ENCODE measurements at places on chromosomes 2 and 18.

DNA sequence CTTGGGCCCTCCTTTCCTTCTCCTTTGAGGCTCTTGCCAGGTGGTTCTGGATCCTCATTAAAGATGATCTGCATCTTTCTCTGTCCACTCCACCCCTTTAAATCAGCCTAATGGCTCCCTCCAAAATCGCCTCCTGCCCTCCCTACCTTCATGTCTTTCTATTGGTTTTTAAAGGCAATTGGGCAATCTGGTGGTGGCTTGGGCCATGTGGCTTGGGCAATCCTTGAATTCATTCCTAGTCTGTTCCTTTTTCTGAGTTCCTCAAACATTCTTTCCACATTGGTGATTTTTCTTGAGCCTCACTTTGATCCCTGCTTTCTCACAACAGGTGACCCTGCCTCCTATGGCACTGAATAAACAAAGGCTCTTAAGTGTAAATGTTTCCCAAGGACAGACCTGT, 266.2 kb upstream of the REV1 start:
- no peak for DNase-seq

DNA sequence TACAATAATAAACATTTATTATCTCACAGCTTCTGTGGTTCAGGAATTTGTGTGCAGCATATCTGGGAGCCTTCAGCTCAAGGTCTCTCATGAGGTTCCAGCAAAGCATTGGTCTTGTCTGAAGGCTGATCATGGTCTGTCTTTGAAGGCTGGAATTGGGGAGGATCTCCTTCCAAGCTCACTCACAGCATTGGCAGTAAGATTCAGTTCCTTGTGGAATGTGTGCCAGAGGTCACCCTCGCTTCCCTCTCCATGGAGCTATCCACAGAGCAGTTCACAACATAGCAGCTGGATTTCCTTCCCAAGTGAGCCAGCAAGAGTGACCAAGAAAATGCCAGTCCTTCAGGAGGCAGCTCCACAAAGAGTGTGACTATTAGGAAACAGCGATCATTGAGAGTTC, 202.2 kb upstream of the ST6GAL2 start:
- DNase-seq, result no peak

GRCh38 chr18:3121259-3121658, 98.5 kb downstream of the MYOM1 start:
- no peak for DNase-seq

DNA sequence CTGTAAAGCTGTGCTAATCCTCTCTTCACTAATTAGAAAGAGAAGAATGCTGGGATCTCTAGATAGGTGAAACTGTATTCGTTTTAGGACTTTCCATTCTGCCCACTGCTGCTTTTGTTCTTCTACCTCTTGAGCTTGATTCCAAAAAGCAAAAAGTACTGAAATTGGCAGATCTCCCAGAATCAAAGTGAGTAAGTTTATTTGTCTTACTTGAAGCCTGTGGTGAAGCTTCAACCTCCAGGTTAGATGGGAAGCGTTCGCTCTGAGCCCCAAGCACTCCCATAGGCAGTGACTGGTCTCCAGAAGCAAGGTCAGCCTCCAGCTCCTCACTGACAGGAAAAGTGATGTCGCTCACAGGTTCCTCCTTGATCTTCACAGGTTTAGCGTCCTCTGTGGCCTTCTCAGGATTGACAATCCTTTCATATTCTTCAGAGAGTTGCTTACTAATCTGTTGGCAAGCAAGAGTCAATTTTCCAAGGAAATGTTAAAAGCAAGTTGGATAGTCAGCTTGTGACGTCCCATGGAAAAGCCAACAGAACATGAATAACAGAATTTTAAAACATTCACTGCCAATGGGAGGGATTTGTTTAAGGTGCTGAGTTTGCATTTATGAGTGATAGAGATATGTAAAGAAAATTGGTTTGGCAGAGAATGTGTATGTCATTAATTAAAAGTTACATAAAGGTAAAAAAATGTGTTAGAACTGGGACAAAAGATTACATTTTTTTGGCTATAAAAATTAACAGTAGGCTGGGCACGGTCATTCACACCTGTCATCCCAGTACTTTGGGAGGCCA, 8.1 kb downstream of the SUPT7L start:
- DNase-seq, result no peak

DNA sequence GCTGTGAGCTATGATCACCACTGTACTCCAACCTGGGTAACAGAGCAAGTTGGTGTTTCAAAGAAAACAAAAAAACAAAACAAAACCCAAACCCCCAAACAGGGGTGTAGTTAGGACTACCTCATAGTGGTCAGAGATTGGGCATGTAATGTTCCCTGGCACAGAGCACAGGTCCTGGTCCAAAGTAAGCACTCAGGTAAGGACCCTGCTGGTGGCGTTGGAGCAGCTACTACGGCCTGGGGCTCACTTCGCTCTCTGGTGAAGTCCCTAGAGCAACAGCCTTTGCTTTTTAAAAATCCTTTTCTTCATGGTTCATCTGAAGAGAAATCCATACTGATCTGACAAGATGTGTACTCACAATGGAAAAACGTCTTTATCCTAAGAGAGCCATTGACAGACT, 130.4 kb downstream of the ZNF236 start:
- DNase-seq, result no peak

DNA sequence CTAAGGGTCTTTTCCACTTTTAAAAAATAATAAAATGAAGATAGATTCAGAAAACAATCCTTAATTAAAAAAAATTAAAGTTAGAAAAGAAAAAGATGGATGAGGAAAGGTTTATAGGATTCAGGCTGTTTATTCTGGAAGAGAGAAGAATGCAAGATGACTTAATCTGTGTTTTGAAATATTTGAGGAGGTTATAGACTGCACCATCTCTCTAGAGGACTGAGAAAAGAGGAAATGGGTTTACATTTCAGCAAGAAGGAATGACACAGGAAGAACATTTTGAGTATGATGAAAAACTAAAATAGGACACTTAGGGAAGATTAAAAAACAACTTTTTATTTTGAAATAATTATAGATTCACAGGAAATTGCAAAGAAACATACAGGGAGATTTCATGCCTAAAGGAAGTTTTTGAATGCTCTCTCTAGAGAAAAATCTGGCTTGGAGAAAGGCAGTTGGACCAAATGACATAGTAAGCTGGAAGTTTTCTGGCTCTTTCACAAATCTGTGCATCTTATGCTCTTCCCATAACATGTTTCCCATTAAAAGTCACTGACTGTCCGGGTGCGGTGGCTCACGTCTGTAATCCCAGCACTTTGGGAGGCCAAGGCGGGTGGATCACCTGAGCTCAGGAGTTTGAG, 75.0 kb downstream of the CERS6 start:
- no peak for DNase-seq

DNA sequence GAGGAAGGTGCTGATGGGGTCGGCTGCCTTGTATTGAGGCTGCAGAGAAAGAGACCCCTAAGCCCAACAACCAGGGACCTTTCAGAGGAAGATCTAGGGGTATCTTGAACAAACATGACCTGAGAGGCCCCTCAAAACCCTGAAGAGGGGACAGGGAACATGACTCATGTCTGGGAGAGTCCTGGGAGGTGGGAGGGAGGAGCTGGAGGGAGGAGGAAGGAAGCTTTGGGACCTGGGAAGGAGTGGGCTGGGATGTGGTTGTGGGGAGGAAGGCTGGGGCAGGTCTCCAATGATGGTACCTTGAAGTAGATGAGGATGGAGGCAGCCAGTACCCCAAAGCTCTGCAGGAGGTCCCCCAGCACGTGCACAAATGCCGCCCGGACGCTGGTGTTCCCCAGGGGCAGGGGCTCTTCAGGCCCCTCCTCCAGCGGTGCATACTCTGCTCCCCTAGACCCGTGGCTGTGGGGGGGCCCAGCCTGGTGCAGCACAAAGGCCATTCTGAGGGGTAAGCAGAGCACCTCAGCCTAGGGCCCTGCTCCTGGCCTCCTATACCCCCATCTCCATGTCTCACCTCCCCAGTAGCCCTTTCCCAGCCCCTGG, 5.9 kb downstream of the SLC30A3 start:
- no peak for DNase-seq

- no peak for DNase-seq
Measured at GRCh38 chr2:11357428-11357972, 13.1 kb upstream of the ROCK2 start.

GRCh38 chr2:120707816-120708215, 27.9 kb upstream of the GLI2 start:
- no peak for DNase-seq

GRCh38 chr2:1373830-1374229, 39.4 kb upstream of the TPO start:
- no peak for DNase-seq

DNA sequence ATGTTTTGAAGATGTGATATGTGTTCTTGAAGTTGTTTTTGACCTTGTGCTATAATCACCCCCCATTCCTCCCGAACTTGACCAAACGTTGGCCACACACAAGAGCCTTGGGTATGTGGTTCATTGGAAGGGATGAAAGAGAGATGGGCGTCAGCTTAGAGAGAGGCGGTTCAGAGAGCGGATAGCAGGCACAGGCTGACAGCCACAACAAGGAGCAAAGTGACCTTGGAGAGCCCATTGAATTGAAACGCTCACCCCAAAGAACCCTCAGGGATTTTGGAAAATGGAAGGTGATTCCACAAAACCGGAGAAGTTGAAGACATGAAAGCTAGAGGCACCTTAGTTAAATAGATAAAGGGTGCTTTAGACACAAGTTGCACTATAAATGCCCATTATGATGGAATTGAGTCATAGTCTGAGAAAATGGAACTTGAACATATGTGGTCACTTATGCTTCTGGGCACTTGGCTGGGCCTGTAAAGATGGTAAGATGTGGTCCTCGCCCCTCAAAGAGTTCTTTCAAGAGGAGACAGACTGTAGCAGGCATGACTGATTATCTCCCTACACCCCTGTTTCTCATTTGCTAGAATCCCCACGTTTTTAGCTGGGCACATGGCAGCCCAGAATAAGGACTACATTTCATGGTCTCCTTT, 188.5 kb upstream of the HAAO start:
- no peak for DNase-seq

GRCh38 chr2:203344667-203345066, 16.5 kb downstream of the ABI2 start:
- DNase-seq, result no peak

GRCh38 chr18:6876641-6877041, 147.1 kb downstream of the ARHGAP28 start:
- no peak for DNase-seq

GRCh38 chr2:26613241-26614215, 27.6 kb downstream of the CIB4 start:
- DNase-seq, result no peak

- DNase-seq, result no peak
Measured at GRCh38 chr2:53527056-53527455, 240.5 kb upstream of the CHAC2 start.

- no peak for DNase-seq
Measured at GRCh38 chr2:239275847-239276831, 124.7 kb downstream of the HDAC4 start.

- DNase-seq, result no peak
Measured at GRCh38 chr2:59301466-59302402, 1060.6 kb upstream of the FANCL start.

DNA sequence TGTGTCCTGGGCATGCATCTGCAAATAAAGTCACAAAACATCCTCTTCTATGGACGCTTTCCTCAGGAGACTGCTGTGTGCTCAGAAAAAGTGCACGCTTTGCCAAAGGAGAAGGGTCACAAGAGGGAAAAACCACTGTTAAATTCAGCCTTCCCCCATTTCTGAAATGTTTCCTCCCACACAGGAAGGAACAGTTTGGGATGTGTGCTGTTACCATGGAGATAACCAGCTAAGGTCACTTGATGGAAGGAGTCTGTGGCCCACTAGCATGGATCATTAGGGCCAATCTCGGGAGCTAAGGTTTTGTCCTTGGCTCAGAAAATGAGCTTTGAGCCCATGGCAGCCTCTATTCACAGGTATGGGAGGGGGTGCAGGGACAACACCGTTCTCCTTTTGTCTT, 5.6 kb downstream of the KCNE4 start:
- DNase-seq, result no peak

- DNase-seq, result no peak
Measured at GRCh38 chr2:15809404-15809803, 130.9 kb upstream of the MYCN start.

- DNase-seq, result no peak
Measured at GRCh38 chr2:190812506-190813294, 67.9 kb upstream of the GLS start.

DNA sequence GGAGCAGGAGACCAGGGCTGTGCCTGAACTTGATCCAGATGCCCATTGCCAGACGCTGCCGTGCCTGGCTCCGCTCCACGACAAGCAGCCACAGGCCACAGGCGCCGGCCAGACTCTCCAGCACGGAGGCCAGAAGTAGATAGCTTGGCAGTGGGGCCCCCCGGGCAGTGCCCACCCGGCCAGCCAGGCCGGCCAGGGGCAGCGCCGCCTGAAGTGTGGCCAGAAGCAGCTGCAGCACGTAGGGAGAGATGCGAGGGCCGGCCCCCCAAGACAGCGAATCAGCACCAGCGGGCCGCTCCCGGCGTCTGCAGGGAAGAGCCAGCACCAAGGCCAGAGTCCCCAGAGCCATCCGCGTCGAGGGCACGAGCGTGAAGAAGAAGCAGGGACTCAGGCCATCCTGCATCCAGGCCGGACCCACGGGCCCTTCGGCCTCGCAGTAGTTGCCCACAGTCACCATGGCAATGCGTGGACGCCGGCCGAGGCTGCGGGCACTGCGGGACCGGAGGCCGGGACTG, 484 bp downstream of the ABCB6 start:
- no peak for DNase-seq

- DNase-seq, result no peak
Measured at GRCh38 chr2:121134728-121135127, 150.3 kb downstream of the TFCP2L1 start.

GRCh38 chr2:139162456-139162855, 382.3 kb upstream of the NXPH2 start:
- DNase-seq, result no peak

- DNase-seq, result no peak
Measured at GRCh38 chr18:46764586-46764985, 7.7 kb upstream of the ST8SIA5 start.

- no peak for DNase-seq
Measured at GRCh38 chr2:38454081-38454480, 77.0 kb upstream of the ATL2 start.

GRCh38 chr18:3912705-3913104, 462.7 kb downstream of the TGIF1 start:
- DNase-seq, result no peak

- DNase-seq, result no peak
Measured at GRCh38 chr2:16763493-16763899, 97.9 kb upstream of the CYRIA start.

- DNase-seq, result no peak
Measured at GRCh38 chr2:127193164-127193966, 26.7 kb downstream of the CYP27C1 start.

GRCh38 chr2:98009887-98010760, 14.4 kb upstream of the TMEM131 start:
- DNase-seq, result no peak

DNA sequence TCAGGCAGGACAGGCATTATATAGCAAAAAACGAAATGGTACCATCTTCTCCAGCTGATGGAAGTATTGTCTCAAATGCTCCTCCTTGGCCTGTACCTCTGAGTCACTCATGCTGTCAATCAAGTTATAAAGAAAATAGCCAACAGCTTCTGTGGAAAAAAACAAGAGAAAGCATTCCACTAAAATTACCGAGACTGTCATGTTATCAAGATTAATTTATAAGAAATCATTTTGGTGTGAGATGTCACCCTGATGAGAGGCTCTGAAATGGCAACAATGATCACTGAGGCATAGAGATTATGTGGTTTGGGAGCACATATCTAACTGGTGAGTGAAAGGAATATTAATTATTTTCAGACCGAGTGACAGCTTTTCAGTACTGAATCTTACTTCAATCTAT, 47.4 kb downstream of the LRPPRC start:
- DNase-seq, result no peak

Data from CD4-positive, alpha-beta memory T cell (primary cell).